ENCODE measurements at places on chromosomes 11 and 22. TPM values are rescaled to one million over a fixed set of nuclear protein-coding genes. Genes with fewer than 3 reads are reported as not detected.

The NR1H3 gene
- 21.1 TPM for total RNA-seq

The MB gene
- not detected for total RNA-seq

The GGT1 gene
- total RNA-seq, result 4.3 TPM

The MRGPRX3 gene
- total RNA-seq, result not detected

The UBQLNL gene
- total RNA-seq, result 0.14 TPM

The RAB36 gene
- total RNA-seq, result 2.4 TPM

The HBE1 gene
- 0.14 TPM for total RNA-seq

The LZTR1 gene
- 38.7 TPM for total RNA-seq

The EXT2 gene
- total RNA-seq, result 194 TPM

The PIH1D2 gene
- 1.5 TPM for total RNA-seq
